Colonic mucosa (tissue), 4 donors: ENCODE measurements at places on chromosomes 12 and 14. TPM values are rescaled to one million over a fixed set of nuclear protein-coding genes. Genes with fewer than 3 reads are reported as not detected.

Gene FKBP4
- total RNA-seq = 274 TPM

DNA sequence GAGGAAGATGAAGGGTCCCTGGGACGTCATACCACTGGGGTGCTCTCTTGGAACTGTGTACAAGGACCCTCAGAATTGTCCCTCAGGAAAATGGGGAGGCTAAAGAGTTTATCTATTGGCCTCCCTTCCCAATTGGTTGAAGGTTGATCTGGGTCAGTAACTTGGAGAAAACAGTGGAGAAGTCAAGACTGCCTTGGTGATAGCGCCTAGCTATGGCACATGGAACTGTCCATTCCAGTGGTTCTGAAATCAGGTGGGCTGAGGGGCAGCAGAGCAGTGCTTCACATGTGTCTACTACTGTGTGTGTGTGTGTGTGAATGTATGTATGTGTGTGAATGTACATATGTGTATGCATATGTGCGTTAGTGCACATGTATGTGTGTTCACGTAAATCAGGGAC lies 316.1 kb downstream of the AACS start:
- H3K27me3 ChIP-seq = no peaks in the 10 kb centered on the region
- H3K27ac ChIP-seq = no peak overlapping the region
- no peak overlapping the region for H3K4me3 ChIP-seq
- no peaks in the 10 kb centered on the region for H3K36me3 ChIP-seq

DNA sequence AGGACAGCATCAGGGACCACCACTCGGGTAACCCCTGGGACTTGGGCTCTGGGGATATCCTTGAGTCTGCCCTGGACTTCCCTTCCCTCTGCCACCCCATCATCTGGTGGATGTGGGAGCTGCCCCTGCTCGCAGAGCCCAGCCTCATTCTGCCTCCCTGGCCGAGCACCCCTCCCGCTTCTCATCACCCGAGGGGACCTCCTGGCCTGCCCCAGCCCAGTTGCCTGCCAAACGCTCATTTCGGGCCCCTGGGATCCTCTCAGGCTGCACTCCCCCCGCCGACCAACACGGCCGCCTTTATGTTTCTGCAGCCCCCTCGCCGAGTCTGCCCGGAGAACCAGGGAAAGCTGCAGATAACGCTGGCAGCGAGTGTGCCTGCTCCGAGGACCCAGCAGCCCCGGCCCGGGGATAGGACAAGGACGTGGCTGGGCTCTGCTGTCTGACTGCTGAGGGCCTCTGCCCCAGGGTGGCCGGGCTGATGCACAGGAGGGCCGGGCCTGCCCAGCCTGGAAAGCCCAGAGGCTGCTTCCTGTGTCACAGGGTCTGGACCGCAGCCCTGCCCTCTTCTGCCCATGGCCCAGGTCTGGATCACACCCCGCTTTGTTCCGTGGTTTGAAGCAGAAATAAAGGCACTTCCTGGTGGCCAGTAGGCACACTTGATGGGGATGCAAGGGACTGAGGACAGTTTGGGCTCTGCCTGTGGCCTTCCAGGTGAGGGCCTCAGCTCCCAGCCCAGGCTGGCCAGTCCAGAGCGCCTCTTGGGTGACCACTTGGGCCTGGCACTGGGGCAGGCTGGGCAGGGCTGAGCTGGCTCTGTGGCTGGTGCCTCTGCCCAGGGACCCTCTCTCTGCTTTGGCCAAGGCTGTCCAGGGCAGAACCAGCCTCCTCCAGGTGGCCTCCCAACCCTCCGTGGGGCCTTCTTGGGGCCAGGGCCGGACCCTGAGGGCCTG lies 4.9 kb upstream of the EXOC3L4 start:
- H3K4me1 ChIP-seq = peaks cover 15% of the 10 kb centered on the region
- no peak overlapping the region for H3K27ac ChIP-seq
- H3K27me3 ChIP-seq = peaks cover 10% of the 10 kb centered on the region
- no peak for DNase-seq
- H3K36me3 ChIP-seq = no peaks in the 10 kb centered on the region
- H3K4me3 ChIP-seq = no peak overlapping the region

GRCh38 chr14:51095854-51096823 lies 1.2 kb upstream of the TRIM9 start:
- H3K27ac ChIP-seq = peak overlapping the region; percentile 34
- H3K27me3 ChIP-seq = peaks cover 17% of the 10 kb centered on the region
- H3K4me3 ChIP-seq = peak overlapping the region; percentile 63
- H3K4me1 ChIP-seq = peaks cover 16% of the 10 kb centered on the region

DNA sequence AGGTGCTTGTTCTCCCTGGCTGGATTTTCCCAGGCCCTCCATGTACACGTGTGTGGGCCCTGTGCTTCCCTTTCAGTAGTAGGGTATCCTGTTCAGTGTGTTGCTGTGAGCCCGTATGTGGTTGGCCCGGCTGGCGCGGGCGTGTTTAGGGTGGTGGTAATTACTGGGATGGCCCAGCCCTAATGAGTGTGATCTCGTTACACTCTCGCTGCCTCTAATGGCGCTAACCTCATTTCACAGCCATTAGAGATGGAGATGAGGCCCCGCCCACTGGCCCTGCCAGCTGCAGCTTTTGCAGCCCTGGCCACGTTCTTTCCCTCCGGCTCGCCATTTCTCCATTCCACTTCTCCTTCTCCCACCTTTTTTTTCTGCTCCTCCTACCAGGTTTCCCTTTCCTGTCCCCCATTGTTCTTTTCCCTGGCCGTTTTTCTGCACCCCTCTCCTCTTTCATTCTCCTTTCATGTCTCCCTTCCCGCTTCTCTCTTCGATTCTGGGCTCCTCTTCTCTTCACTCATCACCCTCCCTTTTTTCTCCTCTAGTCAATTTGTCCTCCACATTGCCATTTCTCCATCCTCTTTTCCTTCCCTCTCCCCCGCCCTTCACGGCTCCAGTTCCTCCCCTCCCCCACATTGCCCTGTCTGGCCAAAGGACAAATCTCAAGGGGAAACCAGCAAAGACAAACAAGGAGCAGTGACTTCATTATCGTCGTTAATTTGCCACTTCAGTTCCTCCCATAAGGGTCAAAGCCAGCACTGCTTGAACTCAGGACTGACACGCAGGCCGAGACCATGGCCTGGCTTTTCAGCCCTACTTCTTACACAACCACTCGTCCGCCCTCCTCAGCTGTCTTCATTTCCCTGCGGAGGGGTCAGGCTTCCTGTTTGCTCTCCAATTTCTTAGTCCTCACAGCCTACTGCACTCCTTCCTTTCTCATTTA lies 6.8 kb downstream of the ZFHX2 start:
- no peaks in the 10 kb centered on the region for H3K4me1 ChIP-seq
- DNase-seq = peak; percentile 52
- no peaks in the 10 kb centered on the region for H3K36me3 ChIP-seq
- H3K27me3 ChIP-seq = no peaks in the 10 kb centered on the region

Gene PZP
- 0.05 TPM for total RNA-seq
